ENCODE measurements at places on chromosomes 7 and 10.

DNA sequence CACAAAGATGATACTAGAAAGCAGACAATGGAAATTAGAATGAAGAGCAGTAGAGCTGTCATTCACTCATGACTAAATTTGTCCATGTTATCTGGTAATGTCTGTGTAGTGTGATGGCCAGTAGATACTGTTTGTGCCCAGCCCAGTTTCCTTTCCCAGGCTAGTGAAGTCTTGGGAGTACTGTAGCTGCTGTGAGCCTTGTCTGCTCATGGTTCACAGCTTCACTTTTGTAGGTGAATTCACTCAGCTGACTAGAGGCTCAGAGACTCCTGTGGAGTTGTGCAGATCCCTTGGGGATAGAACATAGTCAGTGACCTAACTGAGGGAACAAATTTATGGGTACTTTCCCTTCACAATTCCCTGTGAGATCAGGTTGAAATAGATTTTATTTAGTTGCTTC lies 572.5 kb downstream of the ARL4A start:
- DNase-seq = no peak

- no peak for DNase-seq
Observed at GRCh38 chr10:77319557-77319956, 318.1 kb downstream of the KCNMA1 start.

DNA sequence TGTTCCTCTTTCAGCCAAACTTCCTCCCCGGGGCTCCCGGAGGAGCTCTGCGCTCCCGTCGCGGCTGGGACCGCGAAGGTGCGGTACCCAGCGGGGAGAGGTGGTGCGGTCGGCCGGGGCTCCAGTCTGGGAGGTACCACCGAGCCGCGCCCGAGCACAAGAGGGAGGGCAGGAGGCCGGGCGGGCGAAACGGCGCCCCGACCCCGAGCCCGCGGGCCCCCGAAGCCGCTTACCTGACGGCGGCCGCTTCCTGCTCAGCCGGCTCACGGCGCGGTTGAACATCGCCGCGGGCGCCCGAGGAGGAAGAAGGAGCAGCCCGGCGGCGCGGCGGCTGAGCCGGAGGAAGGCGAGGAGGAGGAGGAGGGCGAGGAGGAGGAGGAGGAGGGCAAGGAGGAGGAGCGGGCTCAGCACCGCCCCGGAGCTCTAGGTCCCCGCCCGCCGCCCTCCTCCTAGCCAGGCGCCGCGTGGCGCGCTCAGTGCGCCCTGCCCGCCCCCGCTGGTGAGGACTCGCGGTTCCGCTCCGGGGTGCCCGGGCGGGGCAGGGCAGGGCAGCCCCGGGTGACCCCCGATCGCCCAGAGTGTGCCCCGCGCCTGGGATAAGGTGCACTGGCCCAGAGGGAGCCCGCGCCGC lies at the start of gene RGS10:
Gene RGS10 (minus strand): TSS at position 363 of the 631 bp plus-strand sequence. CDS start 81 bp downstream, at position 282.
- DNase-seq = peak; percentile 84

DNA sequence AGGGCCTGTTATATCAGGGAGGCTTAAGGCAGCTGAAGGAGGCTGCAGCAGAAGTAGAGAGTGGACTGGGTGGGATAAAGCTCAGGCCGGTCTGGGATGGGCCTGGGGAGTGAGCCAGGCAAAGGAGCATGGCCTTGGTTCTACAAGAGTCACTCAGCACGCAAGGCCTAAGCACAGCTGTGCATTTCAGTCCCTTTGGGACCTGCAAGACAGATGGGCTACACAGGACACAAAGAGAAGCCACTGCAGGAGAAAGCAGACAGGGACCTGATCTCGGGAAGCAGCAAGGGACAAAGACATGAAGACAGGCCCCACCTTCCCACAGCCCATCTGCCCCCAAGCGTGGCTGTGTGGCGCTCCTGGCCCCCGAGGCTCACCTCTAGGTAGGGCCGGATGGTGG lies 29.4 kb downstream of the RRP12 start:
- no peak for DNase-seq

GRCh38 chr10:34078745-34079470 lies 736.2 kb downstream of the PARD3 start:
- DNase-seq = no peak

DNA sequence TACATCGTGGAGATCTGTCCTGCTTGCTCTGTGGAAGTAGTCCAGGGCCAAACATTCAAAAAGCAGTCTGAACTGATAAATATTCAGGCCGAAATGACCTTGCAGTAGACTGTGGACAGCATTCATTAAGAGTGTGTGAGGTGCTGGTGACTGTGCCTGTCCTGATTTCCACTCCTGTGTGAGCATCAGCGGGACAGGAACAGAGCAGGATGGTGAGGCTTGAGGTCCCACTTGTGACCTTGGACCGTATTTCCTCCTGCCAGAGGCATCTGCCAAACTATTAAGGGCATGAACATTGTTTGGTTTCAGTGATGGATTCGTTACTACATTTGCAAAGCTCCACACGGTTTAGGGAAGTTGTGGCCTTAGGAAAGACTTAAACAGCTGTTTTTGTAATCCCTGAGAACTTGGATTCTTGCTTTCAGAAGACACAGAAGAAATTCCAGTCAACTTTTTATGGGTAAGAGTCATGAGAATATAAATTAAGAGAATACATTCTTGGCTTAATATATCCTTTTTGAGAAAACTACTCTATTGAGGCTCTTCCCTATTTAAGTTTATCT lies 32.8 kb downstream of the CCNY start:
- no peak for DNase-seq

GRCh38 chr10:124028700-124029480 lies 64.5 kb downstream of the CHST15 start:
- DNase-seq = no peak

GRCh38 chr10:104334965-104335650 lies 3.2 kb downstream of the ITPRIP start:
- DNase-seq = no peak

DNA sequence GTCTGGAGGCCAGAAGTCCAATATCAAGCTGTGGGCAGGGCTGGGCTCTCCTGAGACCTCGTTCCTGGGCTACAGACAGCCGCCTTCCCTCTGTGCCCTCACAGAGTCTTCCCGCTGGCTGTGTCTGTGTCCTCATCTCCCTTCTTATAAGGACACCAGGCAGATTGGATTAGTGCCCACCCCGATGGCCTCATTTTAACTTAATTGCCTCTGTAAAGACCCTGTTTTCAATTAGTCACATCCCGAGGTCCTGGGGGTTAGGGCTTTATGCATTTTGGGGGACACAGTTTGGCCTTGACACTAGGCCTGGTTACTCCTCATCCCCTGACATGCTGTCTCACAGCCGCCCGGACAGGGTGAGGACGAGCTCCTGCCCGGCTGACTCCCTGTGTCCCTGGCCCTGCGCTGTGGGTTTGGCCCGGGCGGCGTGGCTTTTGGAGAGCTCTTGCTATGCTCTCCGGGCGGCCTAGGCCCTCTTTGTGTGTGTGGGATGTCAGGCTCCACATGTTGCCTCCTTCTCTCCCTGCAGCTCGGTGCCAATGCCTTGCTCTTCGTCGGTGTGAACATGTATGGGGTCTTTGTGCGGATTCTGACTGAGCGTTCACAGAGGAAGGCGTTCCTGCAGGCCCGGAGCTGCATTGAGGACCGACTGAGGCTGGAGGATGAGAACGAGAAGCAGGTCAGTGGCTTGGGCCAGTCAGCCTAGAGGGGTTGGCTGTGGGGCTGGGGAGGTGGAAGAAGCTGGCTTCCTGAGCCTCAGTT lies 18.2 kb downstream of the ADCY1 start:
- no peak for DNase-seq

DNA sequence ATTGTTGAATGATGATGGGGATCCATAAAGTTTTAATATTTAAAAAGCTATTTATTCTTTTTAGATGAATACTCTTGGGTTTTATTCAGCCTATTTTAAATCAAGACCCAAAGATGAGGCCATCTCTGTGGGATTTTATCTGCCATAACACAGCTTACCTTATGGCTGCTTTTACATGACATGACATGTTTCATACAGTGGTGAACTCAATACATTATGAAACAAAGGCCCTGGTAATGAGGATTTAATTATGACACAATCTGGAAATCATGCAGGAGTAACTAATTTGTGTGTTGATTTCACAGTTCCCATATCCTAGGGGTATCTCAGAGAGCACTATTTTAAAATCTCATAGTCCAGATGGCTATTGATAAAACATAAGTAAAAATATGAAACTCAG lies 661.8 kb upstream of the FZD8 start:
- no peak for DNase-seq

- no peak for DNase-seq
Observed at GRCh38 chr7:1404898-1405548, 54.2 kb downstream of the MICALL2 start.

DNA sequence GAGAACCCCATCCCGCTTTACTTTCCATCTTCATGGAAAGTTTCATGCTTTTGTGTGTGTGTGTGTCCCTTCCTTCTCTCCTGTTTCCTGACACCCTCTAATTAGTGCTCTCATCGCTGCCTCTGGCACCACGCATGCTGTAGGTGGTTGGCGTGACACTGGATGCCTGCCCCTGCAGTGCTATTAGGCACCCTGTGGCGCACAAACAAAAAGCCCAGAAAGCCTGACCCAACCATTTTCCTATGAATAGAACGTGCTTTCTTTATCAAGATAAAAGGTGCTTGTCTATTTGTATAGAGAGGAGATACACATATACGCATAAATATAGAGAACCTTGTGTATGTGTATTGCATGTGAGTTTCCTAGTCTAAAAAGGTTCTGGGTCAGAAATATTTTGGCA lies 120.8 kb upstream of the CDCA7L start:
- no peak for DNase-seq

DNA sequence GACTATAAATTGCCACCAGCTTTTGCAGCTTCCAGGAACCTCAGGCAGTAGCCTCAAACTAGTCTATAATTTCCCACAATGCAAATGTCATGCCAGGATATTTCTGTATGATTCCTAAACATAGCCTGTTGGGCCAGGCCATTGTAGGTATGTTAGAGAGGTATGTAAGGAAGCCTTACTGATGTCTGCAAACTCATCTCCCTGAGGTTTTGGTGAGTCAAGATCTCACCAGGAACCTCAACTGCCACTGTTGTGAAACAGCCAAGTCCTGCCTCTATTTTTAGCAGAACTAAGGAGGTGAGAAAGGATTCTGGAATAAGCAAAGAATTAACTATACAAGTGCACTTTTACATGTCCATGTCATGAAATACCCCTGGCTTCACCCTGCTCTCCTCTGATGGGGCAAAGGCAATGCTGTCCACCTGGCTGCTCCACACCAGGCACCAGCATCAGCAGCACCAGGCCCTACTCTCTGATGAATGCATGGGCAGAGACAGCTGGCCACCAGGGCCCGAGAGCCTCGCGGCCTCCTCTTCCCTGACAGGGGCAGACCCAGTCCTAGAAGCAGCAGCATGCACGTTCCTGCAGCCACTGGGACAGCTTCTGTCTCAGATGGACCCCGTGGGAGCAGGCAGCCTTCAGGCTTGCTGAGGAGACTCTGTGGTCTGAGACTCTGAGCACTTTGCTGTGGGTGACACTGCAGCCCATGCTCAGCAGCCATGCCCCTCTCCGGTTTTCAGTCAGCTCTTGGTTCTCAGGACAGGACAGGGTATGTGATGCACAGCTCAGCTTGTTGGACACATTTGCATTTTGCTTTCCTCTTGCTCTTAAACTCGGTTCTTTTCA lies 147.3 kb downstream of the ZMYND11 start:
- no peak for DNase-seq

GRCh38 chr7:96314402-96315124 lies 7.3 kb downstream of the SLC25A13 start:
- no peak for DNase-seq

- no peak for DNase-seq
Observed at GRCh38 chr7:6159097-6159483, 113.3 kb downstream of the CYTH3 start.

GRCh38 chr10:78952030-78952429 lies 116.7 kb upstream of the ZMIZ1 start:
- DNase-seq = no peak

- no peak for DNase-seq
Observed at GRCh38 chr7:117025891-117026290, 72.6 kb downstream of the ST7 start.

GRCh38 chr10:19250546-19250945 lies 201.9 kb downstream of the MALRD1 start:
- DNase-seq = no peak

DNA sequence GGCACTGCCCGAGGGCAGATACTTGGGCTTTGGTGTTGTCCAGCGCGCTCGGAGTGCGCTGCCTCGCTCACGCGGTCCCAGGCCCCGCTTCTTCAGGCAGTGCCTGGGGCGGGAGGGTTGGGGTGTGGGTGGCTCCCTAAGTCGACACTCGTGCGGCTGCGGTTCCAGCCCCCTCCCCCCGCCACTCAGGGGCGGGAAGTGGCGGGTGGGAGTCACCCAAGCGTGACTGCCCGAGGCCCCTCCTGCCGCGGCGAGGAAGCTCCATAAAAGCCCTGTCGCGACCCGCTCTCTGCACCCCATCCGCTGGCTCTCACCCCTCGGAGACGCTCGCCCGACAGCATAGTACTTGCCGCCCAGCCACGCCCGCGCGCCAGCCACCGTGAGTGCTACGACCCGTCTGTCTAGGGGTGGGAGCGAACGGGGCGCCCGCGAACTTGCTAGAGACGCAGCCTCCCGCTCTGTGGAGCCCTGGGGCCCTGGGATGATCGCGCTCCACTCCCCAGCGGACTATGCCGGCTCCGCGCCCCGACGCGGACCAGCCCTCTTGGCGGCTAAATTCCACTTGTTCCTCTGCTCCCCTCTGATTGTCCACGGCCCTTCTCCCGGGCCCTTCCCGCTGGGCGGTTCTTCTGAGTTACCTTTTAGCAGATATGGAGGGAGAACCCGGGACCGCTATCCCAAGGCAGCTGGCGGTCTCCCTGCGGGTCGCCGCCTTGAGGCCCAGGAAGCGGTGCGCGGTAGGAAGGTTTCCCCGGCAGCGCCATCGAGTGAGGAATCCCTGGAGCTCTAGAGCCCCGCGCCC lies at the start of gene NPY:
Gene NPY (plus strand): TSS at position 294 of the 802 bp plus-strand sequence. CDS start 1,051 bp downstream, outside the sequence.
- DNase-seq = no peak

- DNase-seq = no peak
Observed at GRCh38 chr10:81866753-81867152, 8.2 kb upstream of the NRG3 start.

GRCh38 chr7:30027065-30027456 lies 559 bp upstream of the FKBP14 start:
- peak; percentile 7 for DNase-seq

DNA sequence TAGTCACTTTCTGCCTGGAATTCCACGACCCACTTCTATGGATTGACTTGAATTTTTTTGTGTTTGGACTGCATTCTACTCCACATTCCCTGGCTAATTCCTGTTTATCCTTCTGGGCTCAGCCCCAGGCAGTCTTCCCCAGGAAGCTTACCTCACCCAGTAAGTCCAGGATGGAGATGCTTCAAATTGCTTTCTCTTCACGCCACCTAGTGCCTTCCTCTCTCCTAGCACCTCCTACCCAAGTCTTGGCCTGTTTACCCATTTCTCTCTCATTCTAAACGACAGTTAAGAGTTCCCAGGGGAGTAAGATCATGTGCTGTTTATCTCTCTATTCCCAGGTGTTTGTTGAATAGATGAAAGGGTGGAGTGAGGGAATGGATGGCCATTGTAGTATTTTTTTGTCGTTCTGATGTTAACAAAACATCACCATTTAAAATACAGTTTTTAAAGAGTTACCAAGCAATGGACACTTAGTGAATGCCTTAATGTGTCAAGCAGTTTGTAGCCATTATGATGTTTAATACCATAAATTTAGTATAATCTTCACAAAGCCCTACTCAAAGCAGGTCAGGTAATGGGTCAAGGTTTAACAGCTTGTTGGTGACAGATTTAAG lies 45.5 kb upstream of the TARP start:
- DNase-seq = no peak

Data from CD8-positive, alpha-beta memory T cell (primary cell).